ENCODE measurements at places on chromosomes 2 and 18. TPM values are rescaled to one million over a fixed set of nuclear protein-coding genes. Genes with fewer than 3 reads are reported as not detected.

PSMA8 gene
- total RNA-seq, result 1.7 TPM

CAPN14 gene
- 0.29 TPM for total RNA-seq

IL1R1 gene
- total RNA-seq, result 1.8 TPM

EGR4 gene
- total RNA-seq, result 0.48 TPM

Measured in activated CD8-positive, alpha-beta memory T cell treated with anti-CD3 and anti-CD28 coated beads for 36 hours (primary cell).